B cell (primary cell): ENCODE measurements at places on chromosomes 2 and 18. TPM values are rescaled to one million over a fixed set of nuclear protein-coding genes. Genes with fewer than 3 reads are reported as not detected.

DNA sequence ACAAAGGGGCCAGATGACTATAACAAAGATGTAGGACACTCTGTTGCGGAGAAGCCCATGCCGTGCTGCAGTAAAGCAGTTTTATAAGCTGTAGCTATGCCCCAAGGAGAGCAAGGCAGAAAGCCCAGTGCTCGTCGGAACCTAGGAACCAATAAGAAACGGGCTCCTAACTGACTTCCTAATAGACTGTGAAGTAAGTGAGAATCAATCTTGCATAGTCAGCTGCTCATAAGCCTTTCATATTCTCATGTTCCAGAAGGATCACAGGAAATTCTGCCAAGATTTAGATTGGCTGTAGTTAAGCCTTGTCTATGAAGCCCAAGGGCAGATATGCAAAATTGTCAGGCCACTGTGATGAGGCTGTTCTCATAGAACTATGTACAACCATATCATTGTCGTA lies 98.4 kb downstream of the RTTN start:
- DNase-seq: no peak

DNA sequence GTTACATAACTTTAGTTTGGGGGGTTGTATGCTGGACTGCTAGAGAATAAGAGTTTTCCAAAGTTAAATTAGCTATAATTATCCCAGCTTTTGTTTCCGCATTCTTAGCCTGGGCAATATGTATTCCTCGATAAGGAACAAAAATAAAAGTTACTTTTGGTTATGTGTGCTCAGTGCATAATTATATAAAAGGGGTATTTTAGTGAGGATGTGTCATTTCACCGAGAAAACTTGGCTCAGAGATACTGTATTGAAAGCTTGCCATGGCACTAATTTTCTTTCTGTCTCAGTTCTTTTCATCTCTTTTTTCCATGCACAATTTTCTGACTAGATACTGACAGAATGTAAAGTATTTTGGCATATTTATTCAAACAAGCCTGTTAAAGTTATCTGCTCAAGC lies 28.2 kb downstream of the ARHGAP15 start:
- no peak for DNase-seq

MMADHC gene
- total RNA-seq: 55.9 and 60.3 TPM in 2 replicates

IL1RL2 gene
- not detected in 2 replicates for total RNA-seq
